ENCODE measurements at places on chromosomes 6 and 20. TPM values are rescaled to one million over a fixed set of nuclear protein-coding genes. Genes with fewer than 3 reads are reported as not detected.

Gene PDE7B
- total RNA-seq, result 6.6 TPM

Gene ZNF292
- 258 TPM for total RNA-seq

Gene PLN
- total RNA-seq, result not detected

Gene ZNF165
- total RNA-seq, result 0.94 TPM

Gene CDH4
- total RNA-seq, result 44.4 TPM

Gene ADNP
- 141 TPM for total RNA-seq

Gene SYNJ2
- total RNA-seq, result 8.8 TPM

Gene ISM1
- 0.63 TPM for total RNA-seq

Gene TRAPPC3L
- not detected for total RNA-seq

Gene TINAG
- not detected for total RNA-seq

Gene RRAGD
- total RNA-seq, result 57.0 TPM

Gene BTN1A1
- total RNA-seq, result not detected

Gene HLA-DRA
- total RNA-seq, result 2.2 TPM

Gene RCAN2
- 7.5 TPM for total RNA-seq

Gene ANKRD66
- total RNA-seq, result 0.31 TPM

Gene C6orf15
- total RNA-seq, result not detected

Gene CPNE1
- 107 TPM for total RNA-seq

Gene MAN1A1
- total RNA-seq, result 13.8 TPM

Gene POPDC3
- total RNA-seq, result 0.94 TPM

Gene SLC32A1
- 7.2 TPM for total RNA-seq

Gene GMNN
- 8.1 TPM for total RNA-seq

Data from parietal lobe (tissue), 2 donors.